ENCODE measurements at places on chromosomes 16 and 17. TPM values are rescaled to one million over a fixed set of nuclear protein-coding genes. Genes with fewer than 3 reads are reported as not detected.
A peak's percentile ranks its signal among the peaks of the same experiment; 100 is the strongest.

CACNG4 gene
- total RNA-seq, result not detected

TP53TG3F gene
- total RNA-seq, result not detected

EXOC3L1 gene
- total RNA-seq, result not detected

CLEC18B gene
- 4.2 TPM for total RNA-seq

MT1G gene
- not detected for total RNA-seq

TP53TG3 gene
- not detected for total RNA-seq

GRCh38 chr17:42798011-42798382 lies 507 bp downstream of the COA3 start:
- H3K4me3 ChIP-seq, result peak overlapping the region; percentile 95
- no peak for DNase-seq
- H3K27me3 ChIP-seq, result no peaks in the 10 kb centered on the region
- H3K27ac ChIP-seq, result peak overlapping the region; percentile 70
- H3K4me1 ChIP-seq, result peaks cover 21% of the 10 kb centered on the region
- H3K36me3 ChIP-seq, result no peaks in the 10 kb centered on the region

DNA sequence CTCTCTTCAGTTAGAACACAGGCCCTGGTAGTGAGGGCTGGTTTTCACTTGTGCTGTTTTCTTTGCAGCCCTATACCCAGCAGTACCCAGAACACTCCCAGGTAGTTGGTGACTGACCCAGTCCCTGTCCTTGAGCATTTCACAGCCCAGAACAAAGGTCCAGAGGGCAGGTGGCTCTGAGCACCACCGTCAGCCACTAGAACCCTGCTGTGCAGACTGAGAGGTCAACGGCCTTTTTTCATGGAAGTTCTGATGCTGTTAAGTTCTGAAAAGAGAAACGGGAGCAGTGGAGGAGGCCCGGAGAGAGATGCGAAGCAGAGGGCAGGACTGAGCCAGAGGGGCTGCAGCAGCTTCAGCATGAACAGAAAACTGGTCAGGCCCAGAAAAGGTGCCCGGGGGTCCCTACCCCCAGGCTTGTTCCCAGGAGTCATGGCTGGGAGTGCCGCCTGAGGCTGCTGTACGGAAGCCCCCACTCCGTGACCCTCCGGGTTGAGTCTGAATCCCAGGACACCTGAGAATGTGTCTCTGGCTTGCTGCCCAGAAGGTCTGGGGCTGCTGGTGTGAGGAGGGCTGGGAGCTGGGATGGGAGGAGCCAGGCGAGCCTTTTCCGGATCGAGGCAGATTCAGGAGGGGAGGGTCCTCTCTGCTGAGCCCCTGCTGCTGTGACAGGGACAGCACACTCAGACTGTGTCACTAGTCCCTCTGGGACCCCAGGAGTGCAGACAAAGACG lies 8.7 kb downstream of the ZNF276 start:
- DNase-seq, result no peak
- H3K4me1 ChIP-seq, result peaks cover 83% of the 10 kb centered on the region
- H3K4me3 ChIP-seq, result no peak overlapping the region
- H3K27ac ChIP-seq, result peak overlapping the region; percentile 35
- no peaks in the 10 kb centered on the region for H3K27me3 ChIP-seq

DNA sequence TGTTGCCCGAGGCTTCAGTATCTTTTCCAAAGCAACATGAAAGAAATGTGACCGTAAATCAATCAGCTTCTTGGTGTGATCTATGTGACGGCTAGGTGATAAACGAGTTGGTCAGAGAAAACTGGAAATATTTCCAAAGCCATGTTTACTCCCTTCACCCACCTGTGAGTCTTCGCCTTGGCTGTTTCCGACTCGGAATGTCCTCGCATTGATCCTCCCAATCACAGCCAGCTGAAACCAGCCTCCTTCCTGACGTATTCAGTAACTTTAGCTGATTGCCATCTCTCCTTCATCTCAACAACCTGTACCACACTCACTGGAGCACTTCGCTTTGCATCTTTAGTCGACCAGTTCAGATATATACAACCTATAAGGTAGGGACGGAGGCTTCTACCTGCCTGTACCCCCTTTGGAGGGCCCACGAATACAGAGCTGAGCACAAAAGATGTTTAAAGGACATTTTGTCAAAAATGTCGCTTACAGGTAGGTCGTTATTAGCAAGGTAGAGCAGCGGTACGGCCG lies 705 bp downstream of the KRABD2 start:
- DNase-seq, result no peak
- H3K27me3 ChIP-seq, result no peaks in the 10 kb centered on the region

GRCh38 chr17:40707745-40708144 lies 4.2 kb upstream of the KRT24 start:
- DNase-seq, result no peak
- H3K27ac ChIP-seq, result no peak overlapping the region
- H3K4me3 ChIP-seq, result no peak overlapping the region
- H3K36me3 ChIP-seq, result no peaks in the 10 kb centered on the region
- no peaks in the 10 kb centered on the region for H3K4me1 ChIP-seq

DNA sequence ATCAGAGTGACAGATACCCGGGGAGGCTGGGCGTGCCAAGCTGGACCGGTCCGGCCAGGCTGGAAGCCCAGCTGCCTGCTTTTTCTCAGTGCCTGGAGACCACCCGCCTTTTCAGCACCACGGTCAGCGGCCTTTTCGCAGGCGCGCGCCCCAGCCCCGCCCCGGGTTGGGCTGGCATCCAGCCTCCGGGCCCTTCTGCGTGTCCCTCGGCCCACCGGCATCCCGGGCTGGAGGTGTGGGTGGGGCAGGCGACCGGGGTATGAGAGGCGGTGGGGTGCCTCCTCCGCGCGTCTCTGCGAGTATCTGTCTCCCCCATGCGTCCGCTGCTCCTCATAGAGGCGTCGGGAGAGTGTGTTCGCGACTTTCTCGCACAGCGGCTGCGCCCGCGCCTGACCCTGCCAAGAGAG lies 102.5 kb downstream of the MRM1 start:
- H3K27ac ChIP-seq, result no peak overlapping the region
- peak; percentile 32 for DNase-seq
- no peaks in the 10 kb centered on the region for H3K4me1 ChIP-seq

- H3K27me3 ChIP-seq, result no peaks in the 10 kb centered on the region
- H3K36me3 ChIP-seq, result peaks cover 23% of the 10 kb centered on the region
- H3K27ac ChIP-seq, result no peak overlapping the region
- H3K4me3 ChIP-seq, result no peak overlapping the region
These were observed 3.3 kb upstream of the NUDT16L1 start for GRCh38 chr16:4689864-4690704.

- H3K36me3 ChIP-seq, result peaks cover 19% of the 10 kb centered on the region
- no peak for DNase-seq
- peaks cover 53% of the 10 kb centered on the region for H3K4me1 ChIP-seq
- H3K27me3 ChIP-seq, result no peaks in the 10 kb centered on the region
These were observed 10.2 kb downstream of the CYTH1 start for GRCh38 chr17:78771758-78772382.

GRCh38 chr17:46922487-46922803 lies 515 bp upstream of the GOSR2 start:
- peaks cover 7% of the 10 kb centered on the region for H3K36me3 ChIP-seq
- H3K27ac ChIP-seq, result peak overlapping the region; percentile 98
- H3K27me3 ChIP-seq, result no peaks in the 10 kb centered on the region
- no peak for DNase-seq
- H3K4me3 ChIP-seq, result peak overlapping the region; percentile 89
